Small intestine (tissue), 16 donors: ENCODE measurements at places on chromosomes 2 and 18. TPM values are rescaled to one million over a fixed set of nuclear protein-coding genes. Genes with fewer than 3 reads are reported as not detected.

DNA sequence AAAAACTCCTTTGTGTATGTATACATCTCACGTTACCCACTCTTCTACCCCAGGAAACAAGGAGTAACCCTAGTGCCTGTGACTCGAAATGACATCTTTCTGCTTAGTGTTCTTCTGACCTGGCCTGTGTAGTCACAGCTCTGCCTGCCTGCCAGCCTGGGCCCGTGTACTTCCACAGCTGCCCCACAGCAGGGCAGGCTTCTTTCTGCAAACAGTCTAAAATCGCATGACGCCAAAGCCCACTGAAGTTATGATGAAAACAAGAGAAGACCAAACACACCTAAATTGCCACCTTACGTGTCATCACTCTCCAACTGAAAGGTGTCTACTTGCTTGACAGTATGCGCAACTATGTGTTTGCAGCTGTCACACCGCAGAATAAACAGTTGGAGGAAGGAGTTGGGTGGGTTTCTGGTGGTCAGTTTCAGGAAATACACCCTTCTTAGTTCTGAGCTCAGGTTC is 1.5 kb downstream of the GAREM1 start:
- DNase-seq = peak; percentile 63

DNA sequence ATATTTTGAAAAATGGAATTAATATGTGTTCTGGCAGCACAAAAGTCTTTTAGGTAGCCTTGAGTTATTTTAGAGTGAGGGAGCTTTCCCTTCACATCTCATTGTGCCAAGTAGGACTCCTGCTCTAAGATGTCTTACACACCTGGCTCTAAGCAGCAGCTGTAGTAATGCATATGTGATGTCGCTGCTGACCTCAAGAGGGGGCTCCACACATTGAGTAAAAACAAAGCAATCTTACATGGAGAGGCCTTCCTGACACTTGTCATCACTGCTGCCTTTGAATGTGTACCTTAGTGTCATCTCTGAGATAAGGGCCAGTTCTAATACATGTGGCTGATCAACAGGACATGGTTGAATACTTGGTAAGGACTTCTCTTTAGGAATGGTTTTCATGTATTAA is 75.8 kb downstream of the ACTR3 start:
- DNase-seq = peak; percentile 46

DNA sequence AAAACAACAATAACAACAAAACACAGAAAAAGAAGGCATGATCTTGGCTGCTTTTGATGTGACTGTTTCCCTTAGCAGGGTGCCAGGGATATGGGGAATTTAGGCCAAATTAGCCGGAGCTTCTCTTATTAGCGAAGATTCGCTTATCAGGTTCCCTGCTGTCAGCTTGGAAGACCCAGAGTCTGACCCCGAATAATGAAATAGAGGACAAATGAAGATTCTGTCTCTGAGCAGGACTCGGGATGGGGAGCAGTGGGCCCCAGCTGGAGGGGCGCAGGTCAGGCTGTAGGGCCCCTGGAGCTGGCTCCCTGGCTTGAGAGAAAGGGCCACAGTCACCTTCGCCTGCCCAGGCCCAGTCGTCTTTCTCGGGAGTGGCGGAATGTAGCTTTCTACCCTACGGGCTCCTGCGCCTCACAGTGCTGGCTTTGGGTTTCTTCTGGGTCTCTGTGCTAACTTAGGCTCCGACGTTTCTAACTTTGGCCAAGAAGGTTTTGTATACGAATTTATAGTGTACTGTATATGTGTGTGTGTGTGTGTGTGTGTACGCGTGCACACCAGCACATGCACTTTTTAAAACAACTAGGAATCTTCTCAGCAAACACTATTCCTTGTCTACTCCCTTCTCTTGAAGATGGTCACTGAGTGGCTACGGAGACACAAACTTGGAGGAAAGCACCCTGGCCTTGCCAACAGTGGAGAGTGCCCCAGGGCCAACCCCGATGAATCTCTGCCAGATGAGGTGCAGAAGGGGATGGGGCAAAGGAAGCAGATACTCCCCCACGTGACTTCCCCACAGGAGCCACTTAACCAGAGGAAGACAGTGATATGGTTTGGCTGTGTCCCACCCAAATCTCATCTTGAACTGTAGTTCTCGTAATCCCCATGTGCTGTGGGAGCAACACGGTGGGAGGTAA is 195.6 kb upstream of the COPS8 start:
- DNase-seq = no peak

DNA sequence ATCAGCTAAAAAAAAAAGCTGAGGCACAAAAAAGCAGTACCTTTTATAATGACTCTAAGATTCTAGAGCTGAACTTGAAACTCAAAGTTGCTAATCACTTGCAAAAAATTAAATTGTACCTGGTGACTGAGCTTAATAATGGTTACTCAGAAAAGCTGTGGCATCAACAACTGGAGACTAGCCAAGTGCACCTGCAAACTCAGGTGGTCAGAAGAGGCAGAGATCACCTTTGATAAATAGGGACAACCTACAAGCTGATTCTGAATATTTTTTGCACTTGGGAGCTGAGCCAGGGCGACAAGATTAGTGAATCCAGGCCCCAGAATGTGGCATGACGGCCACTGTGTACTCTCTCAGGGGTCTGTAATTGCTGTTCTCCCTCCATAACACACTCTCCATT is 3.0 kb downstream of the ABHD3 start:
- DNase-seq = no peak

GRCh38 chr2:137151731-137152130 is 386.4 kb downstream of the THSD7B start:
- DNase-seq = peak; percentile 54

DNA sequence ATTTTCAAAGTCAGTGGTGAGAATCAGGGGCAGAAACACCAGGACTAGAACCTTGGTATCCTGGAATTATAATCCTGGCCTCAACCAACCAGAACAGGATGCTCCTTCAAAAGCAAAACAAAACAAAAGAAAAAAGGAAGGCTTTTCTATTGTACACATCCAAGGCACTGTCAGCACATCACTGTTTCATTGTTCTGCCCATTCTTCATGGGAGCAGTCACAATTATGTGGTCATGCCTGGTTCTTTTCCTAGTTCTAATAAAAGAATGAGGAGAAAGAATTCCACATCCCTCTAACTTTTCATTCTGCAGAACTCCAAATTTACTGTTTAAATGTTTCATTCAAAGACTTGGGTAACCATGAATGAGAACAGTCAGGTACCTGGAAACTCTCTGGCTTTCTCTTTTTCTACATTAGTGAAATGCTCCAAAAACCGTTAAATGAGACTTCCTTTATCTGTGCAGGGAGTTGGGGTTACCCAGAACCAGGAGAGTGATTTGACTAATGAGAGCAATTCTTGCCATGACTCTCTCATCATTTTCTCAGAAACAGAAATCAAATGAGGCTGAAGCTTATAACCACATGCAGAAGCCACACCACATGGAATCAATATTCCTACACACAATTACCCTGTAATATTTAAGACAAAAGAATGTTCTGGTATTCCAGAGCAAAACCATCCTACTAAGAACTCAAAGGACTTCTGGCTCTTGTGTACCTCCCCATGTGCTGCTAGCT is 110.9 kb upstream of the CCDC150 start:
- no peak for DNase-seq

The FOXD4L1 gene
- polyA plus RNA-seq = not detected

The EVX2 gene
- not detected for polyA plus RNA-seq

The MC2R gene
- not detected for polyA plus RNA-seq
